ENCODE measurements at places on chromosomes 1 and 21.

GRCh38 chr1:21254335-21254951 is 35.8 kb downstream of the ECE1 start:
- DNase-seq = peak; percentile 58

DNA sequence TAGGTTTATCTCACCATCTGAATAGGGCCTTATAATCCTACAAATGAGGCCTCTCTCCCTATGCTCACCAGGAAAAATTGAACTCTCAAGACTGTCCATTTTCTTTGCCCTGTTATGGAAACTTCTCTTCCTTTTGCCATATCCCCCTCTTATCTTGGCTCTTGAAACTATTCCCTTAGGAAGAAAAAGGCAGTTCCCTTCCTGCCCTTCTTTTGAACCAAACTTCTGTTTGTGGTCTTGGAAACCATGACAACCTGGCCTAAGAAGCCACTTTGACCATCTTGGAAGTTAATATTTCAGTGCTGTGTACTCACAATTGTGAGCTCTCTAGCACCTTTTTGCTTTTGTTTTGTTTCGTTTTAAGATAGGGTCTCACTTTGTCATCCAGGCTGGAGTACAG is 40.0 kb downstream of the ATP2B4 start:
- no peak for DNase-seq

DNA sequence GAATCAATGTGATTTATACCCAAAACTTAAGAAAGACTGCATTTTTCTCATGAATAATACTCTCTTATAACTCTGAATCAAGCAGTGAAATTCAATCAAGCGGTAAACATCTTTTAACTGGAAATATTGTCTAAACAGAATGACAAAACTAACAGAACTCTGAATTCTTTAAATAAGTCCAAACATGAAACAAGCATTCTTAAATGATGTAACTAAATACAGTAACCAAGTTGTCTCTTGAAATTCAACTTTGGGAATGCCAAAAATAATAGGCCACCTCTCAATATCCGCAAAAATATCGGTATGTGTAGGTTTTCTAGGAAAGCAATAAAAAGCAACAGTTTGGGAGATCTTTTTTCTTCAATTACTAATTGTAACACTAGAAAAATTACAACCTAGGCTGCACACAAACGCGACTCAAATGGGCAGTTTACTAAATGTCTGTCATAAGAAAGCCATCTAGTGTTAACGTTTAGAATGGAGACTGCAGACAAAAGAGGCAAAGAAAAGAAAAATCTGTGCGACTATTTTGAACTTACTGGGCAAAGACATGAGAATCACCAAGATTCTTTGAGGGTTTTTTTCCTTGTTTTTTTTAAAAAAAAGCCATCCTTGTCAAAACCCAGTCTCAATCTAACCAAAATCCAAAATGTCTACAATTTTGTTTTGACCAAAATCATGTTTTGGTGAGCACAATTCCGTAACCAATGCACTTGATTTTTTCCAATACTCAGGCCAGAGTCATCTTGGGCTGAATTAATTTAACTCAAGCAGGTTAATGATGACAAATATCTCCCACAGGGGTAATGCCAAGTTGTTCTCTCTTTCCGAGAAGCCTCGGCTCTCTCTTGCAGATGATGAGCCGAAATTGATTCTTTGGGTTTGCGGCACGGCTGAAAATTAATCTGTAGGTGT is 1.3 kb downstream of the SIPA1L2 start:
- DNase-seq = no peak

GRCh38 chr1:54887665-54888071 is 673 bp upstream of the DHCR24 start:
- DNase-seq = peak; percentile 23

DNA sequence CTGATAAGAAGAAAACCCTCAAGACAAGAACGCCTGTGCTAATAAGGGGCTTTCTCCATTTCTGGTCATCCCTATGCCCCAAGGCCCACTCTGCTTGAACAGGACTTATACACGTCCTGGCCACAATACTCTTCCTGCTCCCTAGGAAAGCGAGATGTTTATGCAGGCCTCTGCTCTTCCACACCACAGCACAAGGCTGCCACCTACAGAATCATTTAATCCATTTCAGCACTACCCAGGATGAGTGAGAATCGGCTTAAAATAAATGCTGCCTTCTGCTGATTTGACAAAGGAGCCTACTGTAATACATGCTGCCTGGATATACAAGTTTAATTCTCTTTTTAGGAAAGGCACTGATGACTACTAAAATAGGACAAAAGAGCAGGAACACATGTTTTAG is 29.4 kb downstream of the FRRS1 start:
- DNase-seq = peak; percentile 22

DNA sequence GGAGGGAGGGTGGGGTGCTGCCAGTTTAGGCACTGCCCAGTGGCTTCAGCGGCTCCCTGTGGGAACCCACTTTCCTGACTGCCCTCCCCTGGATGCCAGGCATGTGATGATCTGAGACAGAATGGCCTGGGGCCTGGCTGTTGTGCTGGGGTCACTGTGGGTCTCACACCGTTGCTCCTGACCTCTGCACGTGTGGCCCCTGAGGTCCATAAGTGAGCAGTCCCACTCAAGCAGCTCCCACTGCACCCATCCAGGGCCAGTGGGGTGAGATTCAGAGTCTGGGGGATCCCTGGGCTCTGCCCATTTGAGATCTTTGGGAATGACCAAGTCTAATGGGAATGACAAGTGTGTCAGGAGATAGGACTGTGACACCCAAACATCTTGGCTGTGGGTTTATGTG is 18.0 kb downstream of the PODN start:
- peak; percentile 4 for DNase-seq

DNA sequence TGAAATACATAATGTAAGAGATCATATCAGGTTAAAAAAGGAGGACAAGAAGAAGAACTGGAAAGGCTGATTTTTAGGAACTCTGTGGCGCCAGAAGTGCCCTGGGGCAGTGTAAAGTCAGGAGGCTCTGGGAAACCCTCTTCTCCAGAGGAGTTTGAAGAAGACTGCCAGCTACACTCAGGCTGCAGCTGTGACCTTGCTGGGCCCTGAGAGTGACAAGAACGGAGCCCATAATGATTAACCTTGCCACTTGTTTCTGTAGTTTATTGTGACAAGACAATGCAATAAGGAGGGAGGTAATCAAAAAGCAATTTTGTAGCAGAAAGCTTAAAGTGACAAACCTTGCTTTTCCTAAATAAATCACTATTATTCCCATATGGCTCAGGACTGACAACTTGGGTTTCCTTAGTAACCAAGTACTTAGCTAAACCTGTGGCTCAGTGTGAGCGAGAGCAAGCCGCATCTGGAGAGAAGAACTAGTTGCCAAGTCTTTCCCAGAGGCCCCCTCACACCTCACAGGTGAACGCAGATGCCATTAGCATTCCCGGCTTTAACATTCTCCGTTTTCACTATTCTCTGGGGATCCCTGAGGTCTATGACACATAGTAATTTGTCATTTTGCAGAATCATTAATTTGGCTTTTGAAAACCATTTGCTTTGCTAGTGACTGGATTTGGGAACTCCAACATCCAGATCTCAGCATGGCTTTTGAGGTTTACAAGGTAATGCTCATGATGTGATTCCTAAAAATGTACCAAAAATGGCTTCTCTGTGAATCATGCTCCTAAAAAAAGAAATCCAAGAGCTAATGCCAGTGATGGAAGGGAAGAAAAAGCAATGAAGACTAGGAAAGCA is 115.9 kb downstream of the OMA1 start:
- DNase-seq = no peak

- DNase-seq = no peak
Measured at GRCh38 chr1:159921700-159922504, 3.4 kb downstream of the TAGLN2 start.

DNA sequence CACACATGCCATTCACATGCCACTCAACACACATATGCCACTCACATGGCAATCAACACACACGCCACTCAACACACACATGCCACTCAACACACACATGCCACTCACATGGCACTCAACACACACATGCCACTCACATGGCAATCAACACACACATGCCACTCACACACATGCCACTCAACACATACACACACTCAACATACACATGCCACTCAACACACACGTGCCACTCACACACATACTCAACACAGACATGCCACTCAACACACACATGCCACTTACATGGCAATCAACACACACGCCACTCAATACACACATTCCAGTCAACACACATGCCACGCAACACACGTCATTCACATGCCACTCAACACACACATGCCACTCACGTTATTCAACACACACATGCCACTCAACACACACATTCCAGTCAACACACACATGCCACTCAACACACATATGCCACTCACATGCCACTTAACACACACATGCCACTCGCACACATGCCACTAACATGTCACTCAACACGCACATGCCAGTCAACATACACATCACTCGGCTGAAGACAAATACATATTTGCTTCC is 182.9 kb downstream of the NPHP4 start:
- DNase-seq = no peak

DNA sequence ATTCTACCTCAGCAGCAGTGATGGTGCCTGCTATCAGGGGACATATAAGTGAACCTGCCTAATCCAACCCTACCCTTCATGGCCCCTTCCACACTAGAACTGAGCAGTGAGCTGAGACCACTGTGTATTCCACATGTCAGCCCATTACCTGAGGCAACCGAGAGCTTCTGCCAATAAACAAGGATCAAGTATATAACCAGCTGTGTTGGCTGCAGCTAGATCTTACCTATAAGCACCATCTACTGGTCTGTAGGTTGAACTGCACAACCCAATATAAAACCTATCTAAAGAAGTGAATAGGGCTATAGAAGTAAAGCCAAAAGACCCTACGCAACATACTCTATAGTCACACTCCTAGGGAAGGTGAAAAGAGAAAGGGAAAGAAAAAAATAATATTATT is 376.9 kb downstream of the HHIPL2 start:
- DNase-seq = no peak

GRCh38 chr1:181632492-181632891 is 149.2 kb downstream of the CACNA1E start:
- no peak for DNase-seq

DNA sequence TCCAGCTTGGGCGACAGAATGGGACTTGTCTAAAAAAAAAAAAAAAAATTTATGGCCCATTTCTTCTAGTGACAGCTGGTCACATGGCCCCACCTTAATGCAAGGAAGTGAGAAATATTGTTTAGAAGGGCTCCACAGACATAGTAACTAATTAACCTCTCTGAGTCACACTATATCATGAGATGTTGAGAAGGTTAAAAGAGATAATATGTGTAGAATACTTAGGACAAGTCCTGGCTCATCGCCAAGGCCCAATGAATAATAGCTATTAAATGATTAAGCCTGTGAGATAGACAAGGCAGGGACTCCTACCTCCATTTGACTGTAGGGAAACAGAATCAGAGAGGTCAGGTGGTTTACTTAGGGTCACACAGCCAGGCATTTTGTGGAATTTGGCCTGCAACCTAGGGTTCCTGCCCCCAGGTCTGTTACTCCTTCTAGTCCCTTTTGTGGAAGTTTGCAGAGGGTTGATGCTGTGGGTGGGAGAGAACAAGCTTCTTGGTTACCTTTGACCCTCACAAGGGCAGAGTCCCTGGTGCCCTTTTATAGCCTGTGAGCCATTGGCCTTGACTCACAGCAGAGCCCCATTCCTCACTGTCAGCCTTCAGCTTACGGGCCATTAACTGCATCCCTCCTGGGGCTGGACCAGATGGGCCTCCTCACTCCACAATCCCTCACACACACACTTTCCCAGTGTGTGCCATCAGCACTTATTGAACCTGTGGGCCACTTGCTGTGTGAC is 48.5 kb downstream of the OPRD1 start:
- peak; percentile 63 for DNase-seq

DNA sequence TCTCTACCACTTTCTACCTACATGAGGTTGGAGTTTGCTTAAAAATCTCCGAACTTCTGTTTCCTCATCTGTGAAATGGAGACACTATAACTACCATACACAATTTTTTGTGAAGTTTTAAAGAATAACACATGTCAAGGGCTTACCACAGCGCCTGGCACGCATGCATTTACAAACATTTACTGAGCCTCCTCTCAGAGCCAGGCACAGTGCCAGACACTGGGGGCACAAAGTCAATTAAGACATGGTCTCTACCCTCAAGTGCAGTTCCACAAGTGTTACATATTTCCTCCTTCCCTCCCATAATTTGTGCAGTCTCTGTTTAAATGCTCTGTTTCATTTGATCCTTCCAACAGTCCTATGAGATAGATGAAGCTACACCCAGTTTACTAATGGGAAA is 356.4 kb upstream of the ESRRG start:
- DNase-seq = no peak

DNA sequence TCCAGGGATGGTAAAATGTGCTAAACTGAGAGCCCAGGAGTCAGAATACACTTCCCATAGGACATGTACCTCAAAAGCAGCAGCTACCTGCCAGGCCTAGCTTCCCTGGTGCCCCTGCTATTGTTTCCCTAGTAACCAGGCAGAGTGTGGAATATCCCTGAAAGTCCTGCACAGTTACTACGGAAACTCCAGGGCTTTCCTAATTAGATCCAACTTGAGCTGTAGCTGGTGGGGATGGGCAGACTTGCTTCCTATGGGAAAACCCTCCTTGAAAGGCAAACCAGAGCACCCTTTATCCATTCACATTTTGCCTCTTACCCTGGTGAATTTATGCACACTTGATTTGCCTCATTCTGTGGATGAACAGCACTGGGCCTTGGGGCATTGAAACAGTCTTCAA is 559.9 kb upstream of the PBX1 start:
- no peak for DNase-seq

DNA sequence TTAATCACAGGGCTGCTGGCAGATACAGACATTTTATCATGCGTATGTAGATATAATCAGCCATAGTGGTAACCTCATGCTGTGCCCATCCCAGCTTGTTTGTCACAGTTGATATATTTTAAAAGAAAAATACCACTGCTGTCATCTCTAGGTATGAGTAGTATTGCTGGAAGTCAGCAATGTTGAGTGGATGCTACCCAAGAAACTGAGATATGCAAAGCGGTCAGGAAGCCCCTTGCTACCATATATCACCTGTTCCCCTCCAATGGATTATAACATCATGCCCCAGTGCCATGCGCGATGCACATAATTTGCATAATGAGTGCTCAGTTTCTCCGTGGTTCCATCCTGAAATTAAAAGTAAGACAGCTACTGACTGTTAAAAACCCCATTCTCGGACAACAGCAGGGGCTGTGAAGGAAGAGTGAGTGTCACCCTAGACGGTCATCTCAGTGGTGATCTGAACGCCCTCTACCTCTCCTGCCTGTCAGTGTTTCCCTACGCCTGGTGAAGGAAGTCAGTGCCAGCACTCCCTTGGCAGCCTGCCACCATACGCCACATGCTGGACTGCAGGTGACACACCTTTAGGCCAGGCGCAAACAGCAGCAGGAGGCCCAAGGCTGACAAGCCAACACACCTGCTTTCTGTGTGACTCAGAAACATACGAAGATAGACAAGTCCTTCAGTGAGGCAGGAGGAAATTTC is 2.7 kb downstream of the IL10RB start:
- DNase-seq = no peak
